Bone marrow (tissue), 2 donors: ENCODE measurements at places on chromosomes 11 and 22.

DNA sequence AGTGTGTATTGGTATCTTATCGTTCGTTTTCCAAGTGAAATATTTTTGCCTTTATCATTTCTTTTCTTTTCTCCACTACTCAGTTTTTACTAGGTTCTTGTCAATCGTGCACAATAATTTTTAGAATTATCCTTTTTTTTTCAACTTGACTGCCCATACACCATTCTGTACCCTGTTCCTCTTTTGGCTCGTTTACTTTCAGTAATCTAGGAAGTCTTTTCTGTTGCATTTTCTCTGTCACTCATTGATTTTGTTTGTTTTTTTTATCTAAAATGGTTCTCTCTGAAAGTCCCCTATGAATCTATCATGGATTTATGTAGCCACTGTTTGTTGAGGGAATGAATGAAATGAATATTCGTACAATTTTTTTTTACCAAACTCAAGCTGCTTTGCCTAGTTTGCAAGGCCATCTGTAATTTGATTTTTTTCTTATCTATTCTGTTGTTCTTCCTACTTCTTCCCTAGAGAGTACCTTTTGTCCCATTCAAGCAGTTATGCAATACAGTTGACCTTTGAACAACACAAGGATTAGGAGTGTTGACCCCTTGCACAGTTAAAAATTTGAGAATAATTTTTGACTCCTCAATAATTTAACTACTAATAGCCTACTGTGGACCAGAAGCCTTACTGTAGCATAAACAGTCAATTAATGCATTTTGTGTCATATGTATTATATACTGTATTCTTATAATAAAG is 166.3 kb downstream of the TMEM135 start:
- DNase-seq, result no peak

- no peak for DNase-seq
These were observed 5.1 kb upstream of the CDKN1C start for GRCh38 chr11:2890466-2891294.

- DNase-seq, result no peak
These were observed 729.3 kb downstream of the NTM start for GRCh38 chr11:132099692-132100091.

DNA sequence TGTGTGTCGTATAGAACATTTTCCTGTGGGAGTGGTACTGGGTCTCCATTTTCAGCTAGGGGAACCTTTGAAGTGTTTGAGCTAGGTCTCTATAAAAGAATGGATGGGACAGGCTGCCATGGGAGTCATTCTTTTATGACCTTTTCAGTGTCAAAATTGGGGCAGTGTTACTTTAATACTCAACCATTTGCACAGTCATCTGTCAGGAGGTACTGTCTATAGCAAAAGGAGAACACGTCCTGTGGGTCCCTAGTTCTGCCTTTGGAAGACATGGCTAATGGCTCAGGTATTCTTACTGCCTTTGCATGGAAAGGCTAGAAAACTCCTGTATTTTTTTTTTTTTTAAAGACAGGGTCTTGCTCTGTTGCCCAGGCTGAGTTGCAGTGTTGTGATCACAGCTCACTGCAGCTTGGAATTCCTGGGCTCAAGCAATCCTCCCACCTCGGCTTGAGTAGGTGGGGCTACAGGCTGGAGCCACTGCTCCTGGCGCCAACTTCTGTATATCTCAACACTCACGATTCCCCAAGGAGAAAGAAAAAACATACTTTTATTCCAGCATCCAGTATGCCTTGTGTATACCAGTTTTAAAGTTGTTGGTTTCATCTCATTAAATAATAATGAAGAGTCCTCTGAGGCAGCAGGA is 2.1 kb upstream of the ATF4 start:
- DNase-seq, result no peak

DNA sequence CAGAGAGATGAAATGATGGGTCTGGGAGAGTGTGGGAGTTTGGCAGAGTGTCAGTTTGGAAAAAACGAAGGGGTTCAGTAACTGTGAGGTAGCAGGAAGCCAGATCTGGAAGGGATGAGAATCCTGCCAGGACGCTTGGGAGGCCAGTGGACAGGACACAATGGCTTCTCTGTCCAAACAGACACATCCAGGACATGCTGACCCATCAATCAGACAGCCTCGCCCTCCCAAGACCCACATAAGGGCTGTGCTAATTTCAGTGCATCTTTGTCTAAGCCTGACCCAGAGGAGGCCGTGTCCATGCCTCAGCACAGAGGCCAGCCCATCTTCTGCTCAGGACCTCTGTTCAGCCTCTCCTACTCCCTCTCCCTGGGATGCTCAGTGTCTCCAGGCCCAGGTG is 576.5 kb upstream of the B3GAT1 start:
- DNase-seq, result no peak

GRCh38 chr22:37462983-37463382 is 23.2 kb downstream of the MFNG start:
- DNase-seq, result no peak

GRCh38 chr11:63534895-63535461 is 1.6 kb upstream of the PLAAT4 start:
- DNase-seq, result no peak

GRCh38 chr11:100876815-100877520 is 189.9 kb downstream of the ARHGAP42 start:
- DNase-seq, result no peak

GRCh38 chr11:23211221-23211620 is 350.9 kb upstream of the CCDC179 start:
- no peak for DNase-seq

DNA sequence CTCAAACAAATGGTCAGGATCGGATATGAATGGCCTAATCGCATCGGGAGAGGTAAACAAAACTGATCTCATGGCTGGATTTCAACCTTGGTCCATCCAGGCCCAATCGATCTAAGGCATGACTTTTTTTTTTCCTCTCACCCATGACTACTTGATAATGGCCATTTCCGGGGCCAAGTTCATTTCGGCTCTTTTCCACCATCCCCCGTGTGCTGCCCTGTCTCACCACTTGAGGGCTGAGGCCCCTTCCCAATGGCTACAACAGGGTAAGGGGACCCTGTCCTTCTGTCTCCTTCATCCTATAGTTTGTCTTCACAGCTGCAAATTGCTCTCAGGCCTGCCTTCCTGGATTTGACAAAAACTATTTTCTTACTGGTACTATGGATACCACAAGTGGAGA is 26.7 kb downstream of the GRAP2 start:
- DNase-seq, result no peak

GRCh38 chr11:65851083-65851579 is 6.8 kb downstream of the CFL1 start:
- DNase-seq, result no peak

DNA sequence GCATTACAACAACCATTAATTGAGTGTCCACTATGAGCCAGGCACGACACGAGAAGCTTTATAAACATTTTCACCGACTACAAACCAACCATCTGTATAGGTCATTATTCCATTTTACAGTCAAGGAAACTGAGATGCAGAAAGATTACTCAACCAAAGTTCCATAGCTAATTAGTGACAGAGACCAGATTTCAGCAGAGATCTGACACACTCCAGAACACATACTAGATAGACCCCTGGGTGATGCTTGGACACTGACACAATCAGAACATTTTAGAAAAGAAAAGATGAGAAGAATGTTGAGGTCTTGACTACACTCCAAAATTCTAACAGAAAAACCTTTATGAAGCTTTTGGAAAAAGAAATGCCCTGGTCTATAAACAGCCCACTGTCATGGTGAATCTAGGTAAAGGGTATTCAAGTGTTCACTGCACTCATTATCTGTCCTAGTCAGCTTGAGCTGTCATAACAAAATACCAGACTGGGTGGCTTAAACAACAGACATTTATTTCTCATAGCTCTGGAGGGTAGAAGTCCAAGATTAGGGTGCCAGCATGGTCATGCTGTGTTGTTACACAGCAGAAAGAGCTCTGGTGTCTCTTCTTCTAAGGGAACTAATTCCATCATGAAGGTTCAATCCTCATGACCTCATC is 89.0 kb downstream of the RELT start:
- DNase-seq, result no peak

- DNase-seq, result no peak
These were observed 8.7 kb downstream of the SPTBN2 start for GRCh38 chr11:66720223-66720898.

DNA sequence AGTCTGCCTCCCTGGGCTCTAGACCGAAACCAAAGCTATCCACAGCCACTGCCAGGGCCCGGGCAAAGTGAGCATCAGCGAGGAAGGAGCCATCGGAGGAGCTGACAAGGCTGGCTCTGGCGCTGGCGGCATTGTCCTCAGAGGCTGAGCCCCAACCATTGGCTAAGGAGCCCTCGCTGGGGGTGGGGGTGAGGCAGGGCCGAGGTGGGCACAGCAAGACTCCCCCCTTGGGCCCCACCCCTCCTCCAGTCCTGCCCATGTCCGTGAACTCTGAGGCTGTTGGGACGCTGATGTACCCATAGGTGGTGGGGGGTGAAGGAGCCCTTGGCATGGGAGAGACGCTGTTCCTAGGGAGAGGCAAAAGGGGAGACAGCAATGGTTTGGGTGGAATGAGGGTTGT is 11.2 kb downstream of the ROBO4 start:
- no peak for DNase-seq

DNA sequence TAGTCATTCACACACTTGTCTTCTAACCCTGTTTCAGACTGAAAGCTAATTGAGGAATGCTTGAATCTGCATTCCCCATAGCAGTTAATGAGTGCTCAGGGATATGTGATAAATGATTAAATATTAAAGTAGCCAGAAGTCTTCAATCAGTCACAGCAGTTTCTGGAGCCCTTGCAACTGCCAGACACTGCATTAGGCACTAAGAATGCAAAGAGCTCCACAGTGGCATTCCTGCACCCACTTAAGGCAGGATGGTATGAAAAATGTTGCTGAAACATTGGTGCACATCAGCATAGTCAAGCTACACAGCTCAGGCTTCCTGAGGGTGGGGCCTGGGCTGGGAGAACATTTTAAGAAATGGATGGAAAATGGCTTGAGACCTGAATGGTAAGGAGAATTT is 6.5 kb downstream of the DTX4 start:
- DNase-seq, result no peak

- no peak for DNase-seq
These were observed 53.1 kb downstream of the SHANK2 start for GRCh38 chr11:71199226-71199820.

DNA sequence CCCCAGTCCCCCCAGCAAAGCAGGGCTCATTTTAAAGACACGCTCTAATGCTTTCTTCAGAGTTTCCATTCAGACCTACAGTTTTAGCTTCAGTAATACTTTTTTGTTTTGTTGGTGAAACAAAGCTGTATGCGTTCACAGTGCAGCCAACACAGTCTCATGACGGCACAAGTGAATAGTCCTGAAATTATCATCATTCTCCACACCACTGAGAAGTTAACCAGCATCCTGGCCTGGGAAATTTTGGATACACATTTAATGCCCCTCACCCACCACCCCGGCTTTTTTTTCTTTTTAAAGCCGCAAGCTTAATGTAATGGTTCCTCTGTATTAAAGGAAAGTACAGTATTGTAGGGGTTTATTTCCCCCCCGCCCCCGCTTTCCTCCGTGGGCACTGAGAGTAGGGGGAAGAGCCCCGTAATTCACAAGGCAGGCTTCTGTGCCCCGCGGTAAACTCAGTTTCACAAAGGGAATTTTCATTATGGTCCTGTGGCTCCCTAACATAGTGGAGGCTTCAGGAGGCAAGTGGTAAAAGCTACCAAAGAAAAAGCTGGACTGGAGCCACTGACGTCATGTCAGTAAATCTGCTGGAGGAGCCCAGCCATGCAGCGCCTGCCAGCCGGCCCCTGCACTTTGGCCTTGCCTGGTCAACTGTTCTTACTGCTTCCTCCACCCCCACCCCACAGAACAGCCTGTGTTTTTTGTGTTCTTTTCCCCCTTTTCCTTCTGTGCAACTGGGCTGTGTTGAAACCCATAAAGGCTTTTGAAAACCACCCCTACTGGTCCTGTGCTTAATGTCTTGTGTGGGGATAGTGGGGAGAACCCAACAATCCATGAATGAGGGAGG is 18.2 kb downstream of the TEAD1 start:
- no peak for DNase-seq

- no peak for DNase-seq
These were observed 43.5 kb downstream of the ST14 start for GRCh38 chr11:130202818-130203689.

GRCh38 chr11:102800767-102801166 is 2.8 kb upstream of the MMP1 start:
- DNase-seq, result no peak

GRCh38 chr11:95322539-95322938 is 91.5 kb upstream of the SESN3 start:
- DNase-seq, result no peak

DNA sequence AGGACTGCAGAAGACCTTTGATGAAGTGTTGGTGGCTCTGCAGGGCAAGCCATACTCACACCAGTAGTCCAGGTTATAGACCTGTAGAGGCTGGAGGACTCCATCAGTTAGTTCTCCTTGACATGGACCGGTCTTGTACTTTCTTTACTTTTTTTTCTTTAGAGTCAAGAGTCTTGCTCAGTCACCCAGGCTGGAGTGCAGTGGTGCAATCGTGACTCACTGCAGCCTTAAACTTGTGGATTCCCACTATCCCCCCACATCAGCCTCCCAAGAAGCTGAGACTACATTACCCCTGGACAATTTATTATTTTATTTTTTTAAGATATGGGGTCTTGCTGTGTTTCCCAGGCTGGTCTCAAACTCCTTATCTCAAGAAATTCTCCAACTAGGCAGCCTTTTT is 49.6 kb upstream of the E2F8 start:
- DNase-seq, result no peak

DNA sequence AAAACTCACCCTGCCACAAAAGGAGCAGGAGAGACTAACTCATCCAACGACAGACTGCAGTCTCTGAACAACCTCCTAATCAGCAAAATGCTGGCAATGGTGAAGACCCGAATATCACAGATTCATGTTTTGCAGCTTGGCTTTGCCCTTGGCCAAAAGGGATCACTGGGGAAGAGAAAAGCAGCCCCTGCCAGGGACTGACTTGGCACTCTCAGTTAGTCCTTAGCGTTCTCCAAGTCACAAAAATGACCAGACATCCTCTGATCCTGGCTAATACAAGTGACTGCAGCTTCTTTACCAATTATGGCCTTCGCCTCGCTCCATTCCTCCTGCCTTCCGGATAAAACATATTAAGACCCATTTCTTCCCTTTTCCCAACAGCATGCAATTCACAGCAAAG is 22.4 kb upstream of the CHST1 start:
- DNase-seq, result no peak

GRCh38 chr22:46513908-46514550 is 23.4 kb downstream of the CELSR1 start:
- no peak for DNase-seq

GRCh38 chr11:26109658-26110368 is 222.1 kb upstream of the ANO3 start:
- DNase-seq, result no peak

GRCh38 chr22:45475063-45475747 is 27.5 kb upstream of the FBLN1 start:
- DNase-seq, result no peak
